ENCODE measurements at places on chromosomes 3 and 15. TPM values are rescaled to one million over a fixed set of nuclear protein-coding genes. Genes with fewer than 3 reads are reported as not detected.

Gene MRPL47
- 29.3 TPM for total RNA-seq

Gene SH2D7
- total RNA-seq, result not detected

Gene TUBGCP5
- total RNA-seq, result 12.6 TPM

Gene GOLGA6L1
- not detected for total RNA-seq

Gene CKMT1A
- total RNA-seq, result 41.5 TPM

Gene CCDC54
- total RNA-seq, result not detected

Gene AP3B2
- total RNA-seq, result 5.5 TPM

Gene RNF168
- 6.5 TPM for total RNA-seq

Gene ALPK3
- total RNA-seq, result 0.27 TPM

Gene SELENOK
- total RNA-seq, result 16.8 TPM

Gene HYAL2
- total RNA-seq, result 65.5 TPM

Gene TRAT1
- not detected for total RNA-seq

Gene TIGIT
- total RNA-seq, result not detected

Gene CLSTN2
- 2.0 TPM for total RNA-seq

Gene SOX2
- not detected for total RNA-seq

Gene SCG3
- total RNA-seq, result not detected

Gene KBTBD13
- total RNA-seq, result not detected

Gene DNAH12
- total RNA-seq, result 0.24 TPM

Gene LIPH
- total RNA-seq, result 0.38 TPM

Gene SERINC4
- total RNA-seq, result not detected

Gene DOCK3
- total RNA-seq, result 0.51 TPM

Gene HIGD2B
- total RNA-seq, result not detected

Gene LMAN1L
- total RNA-seq, result not detected

Gene FBN1
- 26.7 TPM for total RNA-seq

Gene SLC28A2
- total RNA-seq, result not detected

Gene DUSP7
- 167 TPM for total RNA-seq

Gene SLC30A4
- total RNA-seq, result 6.0 TPM

Gene SCN5A
- not detected for total RNA-seq

Gene CHRFAM7A
- not detected for total RNA-seq

Gene CADPS
- total RNA-seq, result not detected

Gene TGM4
- 0.91 TPM for total RNA-seq

Gene GOLGA8G
- total RNA-seq, result not detected

Gene IMPG2
- 0.50 TPM for total RNA-seq

Gene TKT
- total RNA-seq, result 545 TPM

Gene GOLGA8J
- not detected for total RNA-seq
